ENCODE measurements at places on chromosomes 7 and 10.
A peak's percentile ranks its signal among the peaks of the same experiment; 100 is the strongest.

DNA sequence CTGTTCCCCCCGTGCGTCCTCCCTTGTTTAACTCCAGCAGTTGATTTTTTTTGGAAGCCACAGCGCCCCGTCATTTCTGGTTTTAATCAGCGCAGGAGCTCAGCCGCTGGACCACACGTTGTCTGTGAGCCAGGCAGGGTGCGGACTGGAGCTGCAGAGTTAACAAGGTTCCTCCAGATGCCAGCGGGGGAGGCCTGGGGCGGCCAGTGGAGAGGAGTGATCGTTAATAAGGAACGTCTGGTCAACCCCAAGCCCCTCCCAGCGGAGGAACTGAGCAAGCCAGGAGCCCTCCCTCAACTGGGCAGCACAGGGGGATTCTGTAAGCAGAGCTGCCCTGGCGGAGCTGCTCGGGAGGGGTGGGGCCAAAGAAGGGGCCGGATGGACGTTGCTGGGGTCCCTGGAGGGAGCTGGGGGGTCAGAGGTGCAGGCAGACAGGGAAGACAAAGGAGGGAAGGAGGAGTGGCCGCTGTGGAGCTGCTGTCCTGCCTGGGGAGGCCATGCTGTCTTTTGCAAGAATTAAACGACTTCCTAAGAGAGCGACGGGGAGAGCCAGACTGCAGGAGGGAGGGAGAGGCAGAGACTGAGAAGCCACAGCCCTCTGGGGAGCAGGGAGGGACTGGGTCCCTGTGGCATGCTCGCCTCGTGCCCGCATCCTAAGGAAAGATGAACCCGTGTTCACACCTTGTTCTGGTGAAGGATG is 537.1 kb upstream of the FOXK1 start:
- no peak for DNase-seq

GRCh38 chr10:127059314-127059713 is 137.1 kb downstream of the INSYN2A start:
- DNase-seq, result no peak

DNA sequence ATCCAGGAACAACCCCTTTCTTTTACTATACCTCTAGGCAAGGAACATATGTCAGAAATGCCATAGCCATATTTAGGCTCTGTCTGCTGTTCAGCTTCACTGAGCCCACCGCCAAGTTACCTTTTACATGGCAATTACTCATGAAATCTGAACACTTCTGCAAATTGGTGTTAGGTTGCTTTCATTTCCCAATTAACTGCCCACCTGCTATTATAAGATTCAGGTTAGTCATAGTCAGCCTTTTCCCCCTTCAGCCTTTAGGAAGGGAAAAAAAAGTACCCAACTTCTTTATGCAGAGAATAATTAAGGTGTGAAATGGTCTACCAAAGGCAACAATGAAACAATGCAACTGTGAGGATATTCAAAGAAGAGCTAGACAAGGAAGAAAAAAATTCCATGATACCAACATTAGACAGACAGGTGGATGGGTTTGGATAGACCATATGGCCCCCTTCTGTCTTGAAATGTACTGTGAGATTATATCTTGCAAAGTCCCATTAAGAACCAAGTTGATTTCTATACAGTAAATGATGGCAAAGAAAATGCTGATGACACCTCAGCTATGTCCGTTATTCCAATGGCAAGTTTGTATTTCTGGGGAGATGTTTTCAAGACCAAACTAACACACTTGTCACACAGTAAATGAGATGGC is 442.1 kb upstream of the NRP1 start:
- no peak for DNase-seq

DNA sequence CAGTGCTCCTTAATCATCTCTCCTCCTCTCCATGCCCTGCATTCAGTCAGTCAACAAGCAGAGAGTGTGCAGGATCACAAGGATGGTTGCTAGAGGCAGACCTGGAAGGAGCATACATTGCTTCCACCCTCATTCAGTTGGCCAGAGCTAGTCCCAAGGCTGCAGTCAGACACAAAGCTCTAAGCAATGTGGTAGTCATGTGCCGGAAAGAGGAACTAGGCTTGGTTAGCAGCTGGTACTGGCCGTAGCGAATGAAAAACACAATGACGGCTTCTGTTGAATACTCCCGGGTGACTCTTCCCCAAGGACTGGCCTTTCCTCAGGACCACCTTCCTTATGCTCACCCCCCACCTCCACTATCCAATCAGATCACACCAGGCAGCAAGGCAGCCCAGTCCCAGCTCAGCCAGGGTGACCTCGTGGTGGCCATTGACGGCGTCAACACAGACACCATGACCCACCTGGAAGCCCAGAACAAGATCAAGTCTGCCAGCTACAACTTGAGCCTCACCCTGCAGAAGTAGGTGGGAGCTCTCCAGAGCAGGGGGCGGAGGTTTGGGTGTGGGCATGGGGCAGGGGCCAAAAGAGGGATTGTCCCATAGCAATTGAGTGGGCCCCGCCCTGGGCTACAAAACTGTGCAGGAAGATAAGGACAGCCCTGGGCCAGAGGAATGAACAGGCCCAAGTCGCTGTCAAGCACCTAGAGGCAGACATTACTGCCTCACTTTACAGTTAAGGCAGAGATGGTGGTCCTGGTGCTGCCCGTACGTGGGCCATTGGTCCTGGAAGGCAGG is 10.9 kb downstream of the LDB3 start:
- no peak for DNase-seq

- peak; percentile 77 for DNase-seq
Measured at GRCh38 chr7:135169141-135169963, 1.2 kb downstream of the CYREN start.
